Aorta (tissue), 5 donors: ENCODE measurements at places on chromosomes 3 and 15. TPM values are rescaled to one million over a fixed set of nuclear protein-coding genes. Genes with fewer than 3 reads are reported as not detected.

Gene COPG1
- 39.7 TPM for polyA plus RNA-seq

Gene P2RY13
- 0.51 TPM for polyA plus RNA-seq

Gene DUOXA2
- polyA plus RNA-seq: 0.13 TPM

DNA sequence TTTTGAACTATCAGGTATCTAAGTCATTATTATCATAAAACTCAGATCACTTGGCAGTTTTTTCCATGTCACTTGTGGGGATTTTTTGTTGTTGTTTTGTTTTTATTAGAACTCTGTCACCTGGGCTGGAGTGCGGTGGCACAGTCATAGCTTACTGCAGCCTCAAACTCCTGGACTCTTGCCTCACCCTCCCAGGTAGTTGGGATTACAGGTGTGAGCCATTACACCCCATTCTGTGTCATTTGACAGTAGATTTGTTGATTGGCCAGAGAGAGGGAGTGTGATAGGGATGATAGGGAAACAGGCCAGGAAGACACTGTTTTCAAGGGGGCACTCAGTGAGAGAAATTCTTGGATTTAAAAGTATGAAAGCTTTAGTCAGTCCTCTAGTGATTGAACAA lies 54.7 kb upstream of the SCAANT1 start:
- H3K4me3 ChIP-seq: no peak overlapping the region
- no peak overlapping the region for H3K27ac ChIP-seq
- H3K4me1 ChIP-seq: peaks cover 10% of the 10 kb centered on the region

- no peaks in the 10 kb centered on the region for H3K4me1 ChIP-seq
- no peak for DNase-seq
- H3K27ac ChIP-seq: no peak overlapping the region
- H3K4me3 ChIP-seq: no peak overlapping the region
- no peaks in the 10 kb centered on the region for H3K27me3 ChIP-seq
- no peaks in the 10 kb centered on the region for H3K36me3 ChIP-seq
These were observed 320.5 kb downstream of the DOCK3 start for GRCh38 chr3:50995085-50995824.

GRCh38 chr3:121757087-121757811 lies 7.7 kb upstream of the GOLGB1 start:
- DNase-seq: no peak
- H3K4me3 ChIP-seq: no peak overlapping the region
- H3K27me3 ChIP-seq: no peaks in the 10 kb centered on the region

DNA sequence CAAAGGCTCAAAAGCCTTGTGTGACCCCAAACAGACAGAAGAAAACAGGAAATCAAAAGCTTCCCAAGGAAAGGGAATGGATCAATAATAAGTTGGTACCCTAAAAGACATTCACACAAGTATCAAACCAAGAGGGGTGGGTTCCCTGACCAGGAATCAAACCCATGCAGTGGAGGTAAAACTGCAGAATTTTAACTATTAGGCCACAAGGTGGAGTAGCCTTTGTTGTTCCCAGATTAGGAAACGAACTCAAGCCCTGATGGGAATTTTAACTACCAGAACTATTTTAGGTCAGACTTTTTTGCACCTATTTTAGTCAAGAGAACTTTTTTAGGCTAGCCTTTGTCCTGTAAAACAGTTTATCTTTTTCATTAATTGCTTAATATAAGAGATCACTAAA lies 31.4 kb downstream of the SETMAR start:
- H3K4me3 ChIP-seq: no peak overlapping the region
- no peaks in the 10 kb centered on the region for H3K4me1 ChIP-seq
- no peak overlapping the region for H3K27ac ChIP-seq
- DNase-seq: no peak
- H3K27me3 ChIP-seq: no peaks in the 10 kb centered on the region

- no peak for DNase-seq
- peaks cover 8% of the 10 kb centered on the region for H3K4me1 ChIP-seq
- H3K36me3 ChIP-seq: no peaks in the 10 kb centered on the region
- H3K4me3 ChIP-seq: no peak overlapping the region
- no peaks in the 10 kb centered on the region for H3K27me3 ChIP-seq
These were observed 459.6 kb downstream of the MECOM start for GRCh38 chr3:169203631-169204550.

DNA sequence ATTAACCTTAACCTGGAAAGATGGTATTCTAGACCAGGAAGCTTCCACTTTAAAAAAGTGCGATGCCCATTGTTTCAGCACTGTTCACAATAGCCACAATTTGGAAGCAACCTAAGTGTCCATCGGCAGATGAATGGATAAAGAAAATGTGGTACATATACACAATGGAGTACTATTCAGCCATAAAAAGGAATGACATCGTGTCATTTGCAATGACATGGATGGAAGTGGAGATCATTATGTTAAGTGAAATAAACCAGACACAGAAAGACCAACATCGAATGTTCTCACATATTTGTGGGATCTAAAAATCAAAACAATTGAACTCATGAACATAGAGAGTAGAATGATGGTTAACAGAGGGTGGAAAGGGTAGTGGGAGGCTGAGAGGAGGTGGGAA lies 94.2 kb downstream of the NR2F2 start:
- no peak overlapping the region for H3K27ac ChIP-seq
- no peaks in the 10 kb centered on the region for H3K36me3 ChIP-seq
- no peaks in the 10 kb centered on the region for H3K27me3 ChIP-seq
- no peak for DNase-seq
- no peak overlapping the region for H3K4me3 ChIP-seq

GRCh38 chr3:72269475-72269874 lies 484.5 kb upstream of the PROK2 start:
- no peak overlapping the region for H3K4me3 ChIP-seq
- no peaks in the 10 kb centered on the region for H3K27me3 ChIP-seq
- no peak overlapping the region for H3K27ac ChIP-seq
- H3K36me3 ChIP-seq: no peaks in the 10 kb centered on the region
- H3K4me1 ChIP-seq: no peaks in the 10 kb centered on the region
- no peak for DNase-seq

GRCh38 chr3:56878074-56878473 lies 76.3 kb upstream of the ARHGEF3 start:
- H3K27me3 ChIP-seq: no peaks in the 10 kb centered on the region
- H3K4me1 ChIP-seq: no peaks in the 10 kb centered on the region
- no peaks in the 10 kb centered on the region for H3K36me3 ChIP-seq
- no peak overlapping the region for H3K27ac ChIP-seq
- no peak for DNase-seq
